ENCODE measurements at places on chromosomes 2 and 18.

DNA sequence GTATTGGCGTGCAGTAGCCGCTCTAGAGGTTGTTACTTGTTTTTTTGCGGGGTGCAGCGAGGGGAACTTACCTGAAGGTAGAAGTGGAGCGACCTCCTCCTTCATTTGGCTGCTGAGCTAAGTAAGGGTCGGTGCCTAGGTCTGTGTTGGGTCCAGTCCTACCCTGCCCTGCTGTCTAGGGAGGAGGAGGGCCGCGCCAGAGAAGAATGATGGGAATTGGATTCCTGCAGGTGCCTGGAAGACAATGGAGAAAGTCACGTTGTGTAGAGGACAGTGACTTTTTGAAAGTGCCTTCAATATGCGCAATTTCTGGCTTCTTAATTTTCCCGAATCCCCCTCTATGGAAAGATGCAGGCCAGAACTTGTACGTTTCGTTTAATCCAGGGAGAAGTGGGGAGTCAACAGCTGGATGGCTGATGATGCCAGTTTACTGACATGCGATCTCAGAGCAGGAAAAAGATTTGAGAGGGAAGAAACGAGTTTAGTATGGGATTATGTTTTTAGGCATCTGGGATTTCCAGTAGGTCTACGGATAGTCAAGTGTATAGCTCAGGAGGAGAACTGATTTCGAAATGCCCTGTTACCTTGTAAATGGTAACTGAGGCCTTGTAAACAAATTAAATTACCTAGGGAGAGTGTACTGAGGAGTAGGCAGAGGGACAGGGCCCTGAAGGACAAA is 653 bp downstream of the MRPS9 start:
- peak; percentile 25 for DNase-seq

- DNase-seq, result peak; percentile 51
These were observed 125.3 kb downstream of the TMEM131 start for GRCh38 chr2:97870396-97870843.

- no peak for DNase-seq
These were observed 41.9 kb downstream of the TMEM247 start for GRCh38 chr2:46521215-46521683.

DNA sequence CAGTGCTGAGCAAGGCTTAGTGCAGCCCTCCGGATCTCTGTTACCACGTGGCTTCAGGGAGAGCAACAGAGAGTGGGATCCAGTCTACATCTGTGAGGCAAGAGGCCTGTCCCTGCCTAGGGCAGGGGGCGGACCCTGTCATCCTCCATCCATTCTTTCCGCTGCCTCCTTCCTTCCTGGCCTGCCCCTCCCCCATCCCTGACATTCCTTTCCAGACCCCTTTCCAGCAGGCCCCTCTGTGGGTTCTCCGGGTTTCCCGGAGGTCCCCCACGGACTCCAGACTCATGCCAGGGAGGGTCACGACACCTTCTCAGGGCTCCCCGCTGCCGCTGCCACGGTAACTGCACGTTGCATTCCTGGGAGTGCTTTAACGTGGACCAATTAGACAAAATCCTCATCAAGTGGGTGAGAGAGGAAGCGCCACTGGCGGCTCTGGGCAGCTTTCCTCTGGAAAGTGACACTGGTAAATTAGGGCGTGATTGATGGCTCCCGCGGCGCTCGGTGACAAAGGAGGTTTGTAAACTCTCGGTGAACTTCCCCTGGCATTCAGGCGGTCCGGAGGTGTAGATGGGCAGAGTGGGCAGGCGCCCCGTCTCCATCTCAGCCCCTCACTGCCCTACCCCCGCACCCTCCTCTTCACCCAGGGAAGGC is 11.4 kb downstream of the ATOH8 start:
- DNase-seq, result peak; percentile 90

- DNase-seq, result no peak
These were observed 116.0 kb downstream of the COPS8 start for GRCh38 chr2:237201461-237202287.

GRCh38 chr2:56199492-56199891 is 15.7 kb downstream of the CCDC85A start:
- DNase-seq, result no peak

DNA sequence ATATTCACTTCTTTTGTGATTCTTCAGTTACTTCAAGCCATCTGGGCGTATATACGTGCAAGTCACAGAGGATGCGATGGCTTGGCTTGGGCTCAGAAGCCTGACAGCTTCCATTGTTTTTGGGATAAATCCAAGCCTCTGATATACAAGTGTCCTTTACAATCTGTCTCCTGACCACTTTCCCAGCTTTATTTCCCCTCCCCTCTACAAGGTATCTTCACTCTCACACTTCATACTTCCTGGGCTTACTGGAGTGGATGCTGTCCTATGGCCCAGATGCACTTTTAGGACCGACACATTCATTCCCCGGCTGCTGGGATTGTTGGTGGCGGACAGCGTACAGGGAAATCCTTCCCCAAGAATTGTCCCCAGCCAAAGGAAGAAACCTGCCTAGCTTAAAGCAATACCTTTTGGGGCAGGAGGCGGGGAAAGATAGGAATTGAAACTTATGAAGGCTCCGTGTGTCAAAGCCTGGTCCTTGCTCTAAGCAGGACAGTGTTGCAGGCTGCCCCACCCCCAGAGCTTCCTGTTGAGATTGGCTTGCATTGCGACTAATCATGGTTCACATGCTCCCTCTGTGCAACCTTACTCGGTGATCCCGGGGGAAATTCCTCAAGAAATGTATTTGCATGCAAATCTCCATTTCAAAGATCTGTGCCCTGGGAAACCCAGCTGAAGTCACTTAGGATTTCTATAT is 802.9 kb upstream of the ID2 start:
- no peak for DNase-seq

DNA sequence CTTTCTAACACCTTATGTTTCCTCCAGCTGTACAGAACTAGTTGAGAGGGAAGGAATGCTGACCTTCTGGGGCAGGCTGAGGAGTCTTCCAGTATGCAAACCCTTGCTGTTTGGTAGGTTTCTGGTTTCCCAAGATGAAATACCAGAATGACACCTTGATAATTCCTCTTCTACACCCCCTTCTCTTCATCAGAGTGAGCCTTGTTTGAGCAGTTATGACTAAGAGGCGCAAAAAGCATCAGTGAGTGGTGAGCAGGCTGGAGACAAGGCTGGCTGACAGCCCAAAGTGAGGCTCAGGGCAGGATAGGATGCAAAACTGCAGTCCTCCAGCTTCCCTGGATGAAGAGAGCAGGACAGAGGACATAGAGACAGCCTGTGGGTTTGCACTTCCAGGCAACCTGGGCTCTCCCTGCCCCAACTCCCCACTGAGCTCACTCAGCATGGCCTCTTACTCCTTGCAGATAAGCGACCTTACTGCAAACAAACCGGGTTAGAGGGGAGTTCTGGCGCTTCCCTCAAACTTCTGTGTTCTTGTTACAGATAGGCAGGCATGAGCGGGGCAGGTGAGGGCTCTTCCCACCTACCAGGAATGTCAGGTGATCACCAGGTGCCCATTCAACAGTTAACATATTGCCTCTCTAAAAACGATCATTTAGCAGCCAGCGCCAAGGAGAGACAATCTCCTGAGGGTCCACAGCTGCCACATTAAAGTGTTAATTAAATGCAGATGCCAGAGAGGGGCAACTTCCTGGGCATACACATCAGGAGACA is 5.4 kb downstream of the MPPE1 start:
- no peak for DNase-seq

DNA sequence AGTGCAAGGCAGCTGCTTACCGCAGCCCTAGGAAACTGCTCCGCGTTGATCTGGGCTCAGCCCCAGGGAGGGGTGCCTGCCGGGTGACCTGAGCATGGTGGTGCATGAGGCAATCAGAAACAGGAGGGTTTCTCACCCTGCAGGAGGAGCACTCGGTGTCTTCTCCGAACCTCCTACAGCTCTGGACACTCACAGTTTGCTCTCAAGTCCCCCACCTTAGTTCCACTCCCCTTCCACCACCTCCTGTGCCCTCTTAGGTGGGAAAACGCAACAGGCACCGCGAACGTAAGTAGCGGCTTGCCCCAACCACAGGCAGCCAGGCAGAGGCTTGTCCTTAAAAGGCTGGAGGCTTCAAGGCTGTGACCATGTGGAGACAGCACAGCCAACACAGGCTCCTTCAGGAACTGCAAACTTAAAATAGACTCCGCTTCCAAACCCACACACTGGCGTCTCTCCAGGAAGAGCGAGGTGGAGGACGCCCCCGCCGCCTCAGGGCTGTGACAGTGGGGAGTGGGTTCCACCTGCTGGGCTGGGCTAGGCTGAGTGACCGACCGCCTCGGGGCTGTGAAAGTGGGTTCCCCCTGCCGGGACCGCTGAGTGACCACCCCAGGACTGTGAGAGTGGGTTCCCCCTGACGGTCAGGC is 71.6 kb downstream of the NDUFA10 start:
- no peak for DNase-seq

DNA sequence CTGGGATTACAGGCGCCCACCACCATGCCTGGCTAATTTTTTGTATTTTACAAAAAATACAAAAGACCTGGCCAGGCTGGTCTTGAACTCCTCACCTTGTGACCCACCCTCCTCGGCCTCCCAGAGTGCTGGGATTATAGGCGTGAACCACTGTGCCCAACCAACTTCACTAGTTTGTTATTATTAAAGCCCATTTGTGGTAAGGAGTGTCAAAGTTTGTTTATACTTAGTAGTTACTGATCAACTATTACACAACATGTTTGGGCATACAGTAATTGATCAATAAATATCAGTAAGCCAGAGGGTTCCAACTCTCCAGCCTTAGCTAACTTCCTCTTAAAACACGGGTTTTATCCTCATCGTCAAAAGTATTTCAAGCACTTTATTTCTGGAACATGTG is 67.5 kb upstream of the ZNG1B start:
- no peak for DNase-seq

DNA sequence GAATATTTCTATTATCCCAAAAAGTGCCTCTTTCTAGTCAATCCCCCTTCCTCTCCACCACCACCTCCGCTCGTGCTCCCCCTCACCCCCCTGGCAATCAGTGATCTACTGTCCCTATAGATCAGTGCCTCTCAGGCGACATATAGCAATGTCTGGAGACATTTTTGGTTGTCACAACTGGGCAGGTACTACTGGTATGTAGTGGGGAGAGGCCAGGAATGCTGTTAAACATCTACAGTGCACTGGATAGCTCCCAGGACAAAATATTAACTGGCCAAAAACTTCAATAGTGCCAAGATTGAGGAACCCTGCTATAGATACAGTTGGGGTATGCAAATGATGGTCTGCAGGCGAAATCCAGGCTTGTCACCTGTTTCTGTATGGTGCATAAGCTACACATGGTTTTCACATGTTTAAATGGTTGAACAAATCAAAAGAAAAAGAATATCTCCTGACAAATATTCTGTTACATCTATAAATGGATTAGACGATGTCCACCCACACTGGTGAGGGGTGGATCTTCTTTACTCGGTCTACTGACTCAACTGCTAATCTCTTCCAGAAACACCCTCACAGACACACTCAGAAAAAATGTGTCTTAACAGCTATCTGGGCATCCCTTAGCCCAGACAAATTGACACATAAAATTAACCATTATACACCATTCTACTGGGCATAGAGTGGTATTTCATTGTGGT is 25.5 kb downstream of the DPYSL5 start:
- DNase-seq, result no peak

GRCh38 chr2:157760949-157761348 is 115.2 kb downstream of the ACVR1 start:
- no peak for DNase-seq

DNA sequence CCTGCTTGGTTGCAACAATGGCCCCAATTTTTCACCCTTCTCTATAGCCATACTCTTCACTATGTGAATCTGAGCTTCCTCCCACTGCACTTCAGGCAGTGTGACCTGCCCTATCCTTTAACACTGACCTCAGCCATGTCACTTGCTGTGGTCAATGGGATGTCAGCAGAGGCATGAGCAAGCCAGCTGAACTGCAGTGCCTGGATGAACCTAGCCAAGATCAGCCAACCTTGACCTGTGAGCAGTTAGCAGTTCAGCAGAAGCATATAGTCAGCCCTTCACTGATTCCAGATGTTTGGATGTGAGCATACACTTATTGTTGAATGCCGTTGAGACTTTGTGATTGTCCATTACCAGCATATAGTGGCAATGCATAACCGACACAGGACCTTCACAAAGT is 63.4 kb upstream of the BOD1L2 start:
- DNase-seq, result no peak

DNA sequence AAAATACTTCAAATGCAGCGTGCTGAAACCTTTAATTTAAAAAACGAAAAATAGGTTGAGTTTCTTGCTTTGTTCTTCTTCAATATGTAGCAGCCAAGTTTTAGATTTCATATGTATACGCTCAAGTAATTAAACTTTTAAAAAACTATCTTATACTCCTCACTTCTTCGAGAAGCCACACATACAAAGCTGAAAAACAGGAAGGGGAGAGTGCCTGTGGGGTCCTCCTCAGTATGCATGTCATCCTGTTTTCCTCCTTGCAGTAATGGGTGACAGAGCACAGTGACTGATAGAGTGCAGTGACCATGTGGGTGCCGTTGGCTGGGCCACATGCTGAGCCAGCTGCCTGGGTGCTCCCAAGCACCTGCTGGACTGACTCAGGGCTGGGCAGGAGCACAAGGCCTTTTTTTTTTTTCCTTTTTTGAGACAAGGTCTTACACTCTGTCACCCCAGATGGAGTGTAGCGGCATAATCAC is 33.3 kb downstream of the UXS1 start:
- no peak for DNase-seq

GRCh38 chr2:226199555-226199954 is 600.1 kb downstream of the IRS1 start:
- DNase-seq, result no peak

DNA sequence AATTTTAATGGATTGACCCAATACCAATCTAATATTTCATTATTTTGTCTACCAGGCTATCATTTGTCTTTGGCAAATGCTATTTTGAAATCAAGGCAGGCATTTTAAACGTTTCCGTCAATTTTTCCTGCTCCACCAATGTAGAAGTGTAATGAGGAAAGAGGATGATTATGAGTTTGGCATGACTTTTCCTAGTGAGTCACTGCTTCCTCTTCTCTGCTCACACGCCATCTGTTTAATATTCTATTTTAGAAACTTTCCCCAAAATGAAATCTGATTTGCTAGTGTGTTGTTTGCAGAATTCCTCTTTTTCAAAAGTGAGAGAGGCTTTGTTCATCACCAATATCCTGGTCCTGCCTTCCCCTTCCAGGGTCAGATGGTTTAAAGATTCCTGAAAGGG is 42.5 kb upstream of the PID1 start:
- no peak for DNase-seq

- no peak for DNase-seq
These were observed 1.9 kb upstream of the ZC3H15 start for GRCh38 chr2:186484062-186484735.

DNA sequence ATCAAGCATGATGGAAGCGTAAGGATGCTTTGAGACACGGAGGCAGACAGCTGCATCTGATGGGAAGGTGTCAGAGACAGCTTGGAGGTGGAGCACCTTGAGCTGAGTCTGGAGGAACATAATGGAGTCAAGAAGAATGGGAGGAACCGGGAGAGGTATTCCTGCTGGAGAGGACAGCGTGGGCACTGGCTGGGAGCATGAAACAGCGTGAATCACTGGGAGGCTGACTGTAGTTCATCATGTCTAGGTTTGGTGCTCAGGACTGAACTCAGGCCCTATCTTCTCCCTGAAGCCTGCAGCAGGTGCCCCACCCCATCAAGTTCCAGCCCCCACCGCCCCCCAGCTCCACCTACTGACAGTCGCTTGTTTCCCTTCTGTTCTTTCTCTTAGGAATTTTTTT is 98.6 kb downstream of the TMEM17 start:
- DNase-seq, result no peak

- DNase-seq, result no peak
These were observed 7.9 kb upstream of the KCNF1 start for GRCh38 chr2:10903861-10904210.

- DNase-seq, result no peak
These were observed 85.1 kb downstream of the TMEM237 start for GRCh38 chr2:201558232-201558631.

Measured in NCI-H2227 treated with DMSO at 0.1 percent for 48 hours (cell line).